ENCODE measurements at places on chromosomes 7 and 10.

GRCh38 chr7:29641651-29642050, 78.0 kb downstream of the PRR15 start:
- no peak for DNase-seq

- peak; percentile 88 for DNase-seq
Observed at GRCh38 chr10:43890124-43890523, 241.4 kb upstream of the ZNF32 start.

GRCh38 chr7:136036336-136036735, 59.2 kb upstream of the MTPN start:
- no peak for DNase-seq

- DNase-seq = no peak
Observed at GRCh38 chr7:75835688-75836285, 22.2 kb upstream of the CCL24 start.

DNA sequence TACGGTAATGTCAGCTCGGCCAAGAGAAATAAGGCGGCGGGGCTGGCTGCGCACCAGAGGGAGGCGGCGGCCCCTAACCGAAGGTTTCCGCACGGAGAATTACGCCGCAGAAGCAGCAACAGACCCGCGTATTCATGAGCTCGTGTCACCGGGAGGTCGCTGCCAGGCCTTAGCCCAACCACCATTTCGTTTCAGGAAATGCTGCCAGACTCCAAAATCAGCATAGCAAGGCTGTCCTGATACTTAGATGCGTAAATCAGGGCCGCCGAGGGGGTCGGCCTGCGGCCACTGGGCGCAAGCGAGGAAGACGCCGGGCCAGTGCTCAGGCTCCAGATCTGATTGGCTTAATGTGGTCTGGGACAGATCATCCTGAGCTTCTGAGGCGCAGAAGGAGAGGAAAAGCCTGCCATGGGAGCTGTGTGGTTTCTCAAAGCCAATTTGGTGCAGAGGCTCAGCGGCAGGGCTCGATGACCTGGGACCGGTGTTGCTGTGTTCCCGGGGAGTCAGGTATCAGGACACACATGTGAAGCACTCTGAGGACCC, 247.9 kb downstream of the BAMBI start:
- no peak for DNase-seq

DNA sequence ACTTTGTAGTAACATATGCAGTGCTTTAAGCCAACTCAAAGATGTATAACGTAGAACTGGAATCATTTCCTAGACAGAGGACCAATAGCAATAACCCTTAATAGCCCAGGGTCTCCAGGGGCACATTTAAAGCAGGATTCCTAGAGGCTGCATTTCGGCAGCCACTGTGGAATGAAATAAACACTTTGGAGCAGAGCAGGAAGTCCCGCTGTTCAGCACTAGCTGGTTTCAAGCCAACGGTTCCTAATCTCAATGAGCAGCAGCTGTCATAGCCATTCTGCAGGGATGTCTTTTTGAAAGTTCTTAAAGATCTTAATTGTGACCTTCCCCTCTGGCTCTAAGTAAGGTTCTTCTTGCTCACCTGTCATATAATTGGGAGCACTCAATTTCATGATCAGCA, 18.4 kb upstream of the MACROH2A2 start:
- no peak for DNase-seq

- no peak for DNase-seq
Observed at GRCh38 chr7:17910377-17910776, 29.9 kb downstream of the SNX13 start.

DNA sequence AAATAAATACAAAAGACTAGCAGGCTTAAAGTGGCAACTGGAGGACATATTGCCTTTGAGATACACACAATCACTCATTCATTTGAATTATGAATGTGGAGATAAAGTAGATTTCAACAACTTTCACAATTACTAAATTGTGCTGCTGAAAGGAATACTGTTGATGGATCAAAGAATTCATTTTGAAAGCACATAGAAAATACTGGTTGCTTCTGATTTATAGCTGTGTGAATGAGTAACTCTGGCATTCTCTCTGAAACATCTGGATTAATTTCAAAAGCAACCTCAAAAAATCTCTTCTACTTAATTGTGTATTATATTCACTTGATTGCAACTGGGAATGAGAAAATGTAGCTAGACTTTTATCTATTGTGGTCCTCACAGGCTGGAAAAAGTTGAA, 397.6 kb downstream of the THSD7A start:
- no peak for DNase-seq

DNA sequence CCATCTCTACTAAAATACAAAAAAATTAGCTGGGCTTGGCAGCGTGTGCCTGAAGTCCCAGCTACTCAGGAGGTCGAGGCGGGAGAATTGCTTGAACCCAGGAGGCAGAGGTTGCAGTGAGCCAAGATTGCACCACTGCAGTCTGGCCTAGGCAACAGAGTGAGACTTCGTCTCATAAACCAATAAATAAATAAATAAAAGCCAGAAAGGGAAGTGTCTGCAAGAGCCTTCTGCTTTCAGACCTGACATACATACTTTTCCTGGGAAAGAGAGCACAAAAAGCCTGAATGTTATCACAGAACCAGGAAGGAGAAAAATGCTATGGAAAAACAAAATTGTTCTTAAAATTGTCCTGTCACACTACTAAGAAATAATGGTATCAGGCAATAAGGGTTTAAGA, 4.1 kb upstream of the KIF5B start:
- no peak for DNase-seq

GRCh38 chr7:147829016-147829415, 761.5 kb upstream of the C7orf33 start:
- DNase-seq = no peak

- DNase-seq = no peak
Observed at GRCh38 chr7:21191321-21192073, 236.4 kb upstream of the SP4 start.

DNA sequence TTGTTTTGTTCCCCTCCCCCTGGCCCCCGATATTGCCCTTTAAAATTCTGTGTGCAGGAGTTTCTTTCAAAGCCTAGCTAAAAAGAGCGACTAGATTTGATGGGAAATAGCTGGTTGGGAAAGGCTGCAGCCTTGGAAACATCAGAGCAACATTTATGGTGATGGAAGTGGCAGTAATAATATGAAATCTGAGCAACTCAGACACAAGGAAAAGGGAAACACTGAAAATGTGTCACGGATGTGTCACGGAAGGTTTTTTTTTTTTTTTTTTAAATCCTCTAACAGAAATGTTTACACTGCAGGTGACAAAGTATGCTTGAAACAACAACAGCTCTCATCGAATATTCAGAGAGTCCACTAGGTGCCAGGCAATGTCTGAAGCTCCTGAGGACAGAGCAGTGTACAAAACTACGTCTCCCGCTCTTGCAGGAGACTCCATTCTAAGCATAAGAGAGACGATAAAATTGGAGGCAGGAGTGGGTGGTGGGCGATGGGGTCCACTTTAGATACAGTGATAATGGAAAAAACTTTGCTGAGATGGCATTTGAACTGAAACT, 143.0 kb downstream of the RSU1 start:
- DNase-seq = no peak

DNA sequence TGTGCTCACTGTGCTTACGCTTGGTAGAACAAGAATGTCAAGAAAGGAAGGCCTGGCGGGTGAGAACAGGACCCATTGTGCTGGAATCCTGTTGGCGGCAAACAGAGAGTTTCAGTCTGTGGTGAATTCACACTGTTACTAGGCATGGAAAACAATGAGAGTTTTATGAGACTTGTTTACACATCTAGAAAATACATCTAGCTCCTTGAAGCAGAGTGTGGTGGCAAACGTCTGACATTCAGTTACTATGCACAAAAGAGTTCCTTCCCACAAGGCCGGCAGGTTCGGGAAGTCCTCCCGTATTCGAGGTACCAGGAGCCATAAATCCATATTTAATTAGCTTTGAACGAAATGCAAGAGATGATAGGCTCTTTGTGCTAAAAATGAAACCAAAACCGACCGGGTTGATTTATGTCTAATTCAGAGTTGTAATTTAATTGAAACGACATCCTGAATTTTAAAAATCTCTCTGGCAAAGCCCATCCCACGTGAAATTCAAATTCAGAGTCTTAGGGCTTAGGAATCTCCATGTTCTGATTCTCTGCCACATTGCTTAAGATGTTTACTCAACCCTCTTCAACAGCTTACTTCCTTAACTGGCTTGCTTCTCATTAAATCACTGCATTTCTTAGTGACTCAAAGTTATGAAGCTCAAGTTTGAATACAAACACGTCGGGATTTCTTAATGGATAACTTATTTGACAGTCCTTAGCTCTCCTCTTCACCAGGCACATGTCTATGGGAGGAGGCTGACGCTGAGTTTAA, 299.9 kb upstream of the PITRM1 start:
- peak; percentile 92 for DNase-seq

GRCh38 chr10:50631052-50631451, 7.3 kb upstream of the SGMS1 start:
- no peak for DNase-seq

GRCh38 chr10:29210266-29210868, 78.5 kb upstream of the LYZL1 start:
- DNase-seq = no peak

DNA sequence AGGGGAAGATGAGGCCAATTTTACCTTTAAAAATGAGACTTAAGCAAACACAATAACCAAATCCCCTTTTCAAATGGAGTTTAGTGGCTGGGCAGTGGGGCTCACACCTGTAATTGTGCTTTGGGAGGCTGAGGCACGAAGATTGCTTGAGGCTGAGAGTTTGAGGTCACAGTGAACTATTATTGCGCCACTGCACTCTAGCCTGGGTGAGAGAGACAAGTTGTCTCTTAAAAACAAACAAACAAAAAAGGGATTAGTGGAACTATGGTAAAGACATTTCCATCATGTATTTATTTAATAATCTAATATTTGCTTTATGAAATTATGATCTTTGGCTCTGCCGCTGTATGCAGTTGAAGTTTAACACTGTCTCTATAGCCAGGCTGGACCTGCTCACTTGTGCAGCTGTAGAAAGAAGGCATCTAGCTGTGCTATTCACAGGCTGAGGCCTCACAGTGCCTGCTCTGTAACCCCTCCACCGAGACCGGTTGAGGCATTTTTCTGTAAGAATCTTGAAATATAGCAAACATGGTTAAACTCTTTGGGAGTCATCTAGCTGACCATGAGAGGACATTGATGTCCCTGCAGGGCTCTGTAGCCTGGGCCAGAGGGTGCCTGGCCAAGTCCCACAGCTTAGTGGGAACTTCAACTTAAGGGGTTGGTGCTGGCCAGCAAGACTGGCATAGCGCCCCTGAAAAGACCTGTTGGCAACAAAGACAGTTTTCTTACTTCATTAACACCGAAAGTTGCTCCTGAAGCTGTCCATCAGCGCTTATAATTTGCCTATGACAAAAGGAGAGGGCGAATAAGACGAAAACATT, 131.8 kb downstream of the BMPER start:
- DNase-seq = no peak

DNA sequence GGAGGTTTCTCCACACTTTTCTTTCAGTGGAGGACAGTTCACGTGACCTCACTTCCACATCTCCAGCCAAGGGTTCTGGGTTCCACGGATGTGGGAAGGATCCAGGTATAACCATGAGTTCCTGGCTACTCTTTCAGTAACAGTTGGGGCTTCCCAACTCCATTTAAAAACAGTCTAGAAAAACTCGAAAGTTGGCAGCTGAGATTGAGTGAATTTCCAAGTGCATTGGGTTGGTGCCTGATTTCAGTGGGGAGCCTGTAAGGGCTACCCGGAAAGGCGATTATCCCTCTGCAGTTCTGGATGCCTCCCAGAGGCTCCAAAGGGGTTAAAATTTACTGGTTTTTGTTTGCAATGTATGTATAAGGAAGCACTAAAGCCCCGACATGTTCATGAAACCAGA, 24.3 kb downstream of the LHFPL3 start:
- no peak for DNase-seq

GRCh38 chr10:132615341-132616169, 78.0 kb downstream of the INPP5A start:
- DNase-seq = no peak

GRCh38 chr7:138000081-138000701, 1.7 kb downstream of the CREB3L2 start:
- peak; percentile 66 for DNase-seq

DNA sequence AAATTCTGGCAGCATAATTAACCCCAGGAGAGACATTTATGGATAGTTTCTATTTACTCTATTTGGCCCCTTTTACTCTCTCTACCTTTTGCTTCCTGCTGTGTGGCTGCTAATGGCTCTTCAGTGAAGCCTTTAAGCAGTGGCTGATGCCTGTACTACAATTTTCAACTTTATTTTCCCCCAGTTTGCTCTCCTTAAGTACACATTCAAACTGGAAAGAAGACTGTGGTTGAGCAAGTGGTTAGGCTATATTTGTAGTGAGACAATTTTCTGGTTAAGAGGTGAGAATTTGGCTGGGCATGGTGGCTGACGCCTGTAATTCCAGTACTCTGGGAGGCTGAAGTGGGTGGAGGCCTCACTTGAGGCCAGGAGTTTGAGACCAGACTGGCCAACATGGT, 8.5 kb upstream of the RSBN1L start:
- no peak for DNase-seq

- no peak for DNase-seq
Observed at GRCh38 chr10:132291826-132292225, 15.9 kb downstream of the STK32C start.

DNA sequence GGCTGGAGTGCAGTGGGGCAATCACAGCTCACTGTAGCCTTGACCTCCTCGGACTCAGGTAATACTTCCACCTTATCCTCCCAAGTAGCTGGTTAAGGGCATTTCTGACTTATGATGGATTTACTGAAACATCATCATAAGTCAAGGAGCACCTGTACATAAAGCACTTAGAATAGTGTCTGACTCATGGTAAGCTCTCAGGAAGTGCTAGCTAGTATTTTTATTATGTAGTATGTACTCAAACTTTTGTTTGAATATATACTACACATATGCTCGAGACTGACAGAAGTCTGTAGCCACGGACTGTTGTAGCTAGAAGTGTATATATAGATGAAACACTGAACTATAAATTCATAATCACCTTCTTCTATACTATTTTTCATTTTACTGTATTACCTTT, 107.5 kb upstream of the DNAJB12 start:
- DNase-seq = no peak
